ENCODE measurements at places on chromosomes 2 and 18. TPM values are rescaled to one million over a fixed set of nuclear protein-coding genes. Genes with fewer than 3 reads are reported as not detected.

Gene EHD3
- 22.7 TPM for total RNA-seq

Gene C2orf66
- total RNA-seq = not detected

Gene C1D
- 8.9 TPM for total RNA-seq

Gene SCYGR4
- total RNA-seq = not detected

Gene ME2
- total RNA-seq = 42.4 TPM

Gene AFTPH
- 9.8 TPM for total RNA-seq

Gene GYPC
- 100 TPM for total RNA-seq

Gene TRIM54
- total RNA-seq = not detected

Gene ALPG
- not detected for total RNA-seq

Gene BOLL
- not detected for total RNA-seq

Gene CRACDL
- total RNA-seq = under 0.01 TPM

Gene LAMA3
- total RNA-seq = 1.3 TPM

Gene PLGLB2
- 0.89 TPM for total RNA-seq

Gene SULT1C4
- total RNA-seq = 0.50 TPM

Gene MAP3K20
- total RNA-seq = 29.0 TPM

Gene ACTG2
- 16.5 TPM for total RNA-seq

Gene CHRND
- not detected for total RNA-seq

Gene ANKRD30BL
- not detected for total RNA-seq

Gene AQP12A
- not detected for total RNA-seq

Gene RBM44
- under 0.01 TPM for total RNA-seq

Gene UGT1A5
- total RNA-seq = not detected
